ENCODE measurements at places on chromosomes 5 and 9. TPM values are rescaled to one million over a fixed set of nuclear protein-coding genes. Genes with fewer than 3 reads are reported as not detected.

PTGES gene
- 23.3 TPM for total RNA-seq

DNA sequence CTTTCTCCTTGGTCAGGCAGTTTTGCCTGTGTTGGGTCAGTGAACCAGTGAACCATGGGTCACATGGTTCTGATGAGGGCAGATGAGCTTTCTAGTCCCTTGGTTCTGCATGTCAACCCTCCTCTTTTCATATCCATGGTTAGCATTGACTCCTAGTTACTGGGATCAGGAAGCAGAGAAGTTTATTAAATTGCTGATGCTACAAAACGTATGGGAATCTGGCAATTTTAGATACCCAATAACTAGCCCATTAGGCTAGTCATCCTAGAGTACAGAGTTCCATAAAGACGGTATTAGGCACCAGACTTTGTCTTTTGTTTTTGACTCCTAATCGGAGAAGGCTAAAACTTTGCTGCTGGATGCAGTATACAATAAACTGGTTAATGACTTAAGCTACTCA, 273.1 kb downstream of the ATPSCKMT start:
- no peak for DNase-seq

CBY3 gene
- not detected for total RNA-seq

DNA sequence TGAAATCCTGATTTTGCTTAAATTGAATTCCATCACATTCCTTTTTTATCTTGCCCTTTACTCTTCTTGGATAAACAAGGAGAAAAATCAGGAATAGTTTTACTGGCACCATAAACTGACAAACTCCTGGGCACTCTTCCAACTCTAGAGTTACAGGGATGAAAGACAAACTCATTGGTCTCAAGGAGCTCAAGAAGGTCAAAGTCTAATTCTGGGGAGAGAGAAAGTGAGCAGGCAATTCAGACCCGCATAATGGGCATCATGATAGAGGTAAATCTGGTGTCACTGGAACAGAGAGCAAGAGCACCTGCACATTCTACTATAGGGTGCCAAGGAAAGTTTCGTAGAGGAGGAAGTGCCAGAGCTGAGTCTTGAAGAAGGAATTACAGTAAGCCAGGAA, 64.8 kb downstream of the GRIN3A start:
- DNase-seq: no peak

RANBP17 gene
- total RNA-seq: 14.8 TPM

DNA sequence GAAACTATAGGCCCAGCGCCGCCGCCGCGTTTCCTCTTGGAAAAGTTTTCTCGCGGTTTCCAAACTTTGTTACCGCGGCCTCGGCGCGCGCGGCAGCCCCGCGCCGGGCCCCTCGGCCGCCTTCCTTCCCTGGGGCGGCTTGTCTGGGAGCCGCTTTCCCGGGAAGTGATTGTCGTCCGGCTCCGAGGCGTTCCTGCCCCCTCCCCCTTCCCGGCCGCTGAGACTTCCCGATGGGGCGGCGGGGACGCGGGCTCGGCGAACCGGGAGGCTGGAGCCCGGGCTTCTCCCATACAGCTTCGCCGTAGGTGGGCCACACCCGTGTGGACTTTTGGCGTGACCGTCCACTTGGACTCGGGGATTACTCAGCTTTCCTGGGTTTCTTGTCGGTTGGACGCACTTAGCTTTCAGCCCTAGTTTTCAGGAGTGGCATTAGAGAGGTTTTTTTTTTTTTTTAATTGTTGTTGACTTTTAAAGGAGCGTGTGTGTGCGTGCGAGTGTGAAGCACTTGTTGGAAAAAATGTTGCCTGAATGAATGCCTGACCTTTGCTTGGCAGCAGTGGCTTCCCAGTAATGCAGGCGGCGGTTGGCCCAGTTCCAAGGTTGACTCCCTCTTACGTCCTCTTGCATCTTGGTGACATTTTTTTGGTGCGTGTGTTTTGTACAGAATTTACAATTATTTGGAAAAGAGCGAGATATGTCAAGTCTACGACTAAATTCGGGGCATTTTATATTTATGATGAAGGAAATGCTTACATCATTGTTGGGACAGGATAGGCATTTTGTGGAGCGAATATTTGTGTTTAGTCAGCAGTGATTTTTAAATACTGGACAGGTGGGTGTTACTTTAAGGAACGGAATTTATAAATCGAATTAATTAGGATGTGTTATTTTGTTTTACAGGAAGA, 821 bp downstream of the CTNNA1 start:
- DNase-seq: peak; percentile 97

- DNase-seq: no peak
These were observed 22.1 kb upstream of the GABBR2 start for GRCh38 chr9:98730871-98731270.

GRCh38 chr9:60545346-60545877, 368.8 kb upstream of the SPATA31A5 start:
- no peak for DNase-seq

DNA sequence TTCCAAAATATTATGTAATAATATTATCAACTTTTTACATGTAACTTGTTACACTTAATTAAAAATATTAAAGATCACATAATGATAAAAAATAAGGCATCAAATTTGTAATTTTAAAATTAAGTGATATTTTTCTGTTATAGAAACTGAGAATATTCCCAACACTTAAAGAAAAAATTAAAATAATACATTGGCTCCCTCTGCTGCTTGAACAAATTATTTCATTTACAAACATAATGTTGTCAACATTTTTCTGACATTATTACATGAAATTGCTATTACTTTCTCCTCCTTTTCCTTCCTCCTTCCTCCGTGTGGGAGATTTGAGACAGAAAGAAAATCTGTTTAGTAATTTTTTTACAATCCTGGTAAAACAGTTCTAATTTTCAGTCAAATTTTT, 42.3 kb downstream of the RNF180 start:
- no peak for DNase-seq

- no peak for DNase-seq
These were observed 30.4 kb downstream of the TNFSF8 start for GRCh38 chr9:114899995-114900394.

GRCh38 chr5:170861667-170861916, 226 bp upstream of the RANBP17 start:
- DNase-seq: no peak

HK3 gene
- total RNA-seq: 21.1 TPM

DNA sequence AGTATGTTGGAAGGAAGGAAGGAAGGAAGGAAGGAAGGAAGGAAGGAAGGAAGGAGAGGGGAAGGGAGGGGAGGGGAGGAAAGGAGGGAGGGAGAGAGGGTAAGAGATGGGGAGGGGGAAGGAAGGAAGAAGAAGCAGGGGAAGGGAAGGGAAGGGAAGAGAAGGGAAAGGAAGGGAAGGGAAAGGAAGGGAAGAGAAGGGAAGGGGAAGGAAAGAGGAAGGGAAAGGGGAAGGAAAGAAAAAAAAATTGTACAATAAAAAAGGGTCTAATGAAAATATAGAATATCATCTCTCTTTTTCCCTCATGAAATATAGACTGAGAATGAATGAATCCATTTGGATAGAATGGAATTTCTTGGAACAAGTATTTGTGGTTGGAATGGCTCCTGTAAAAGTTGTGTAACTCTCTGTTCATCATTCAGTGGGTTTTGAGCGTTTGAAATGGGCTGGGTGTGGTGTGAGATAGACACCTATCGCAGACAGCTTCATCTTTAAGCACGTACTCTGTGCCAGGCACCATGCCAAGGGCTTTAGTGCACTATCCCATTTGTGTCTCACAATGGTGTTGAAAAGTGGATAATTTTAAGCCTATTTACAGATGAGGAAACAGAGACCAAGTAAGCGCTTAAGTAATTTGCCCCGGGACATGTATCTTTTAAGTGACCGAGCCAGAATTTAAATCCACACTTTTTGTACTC, 11.6 kb upstream of the PAPPA start:
- no peak for DNase-seq

FAM78A gene
- 4.2 TPM for total RNA-seq

DNA sequence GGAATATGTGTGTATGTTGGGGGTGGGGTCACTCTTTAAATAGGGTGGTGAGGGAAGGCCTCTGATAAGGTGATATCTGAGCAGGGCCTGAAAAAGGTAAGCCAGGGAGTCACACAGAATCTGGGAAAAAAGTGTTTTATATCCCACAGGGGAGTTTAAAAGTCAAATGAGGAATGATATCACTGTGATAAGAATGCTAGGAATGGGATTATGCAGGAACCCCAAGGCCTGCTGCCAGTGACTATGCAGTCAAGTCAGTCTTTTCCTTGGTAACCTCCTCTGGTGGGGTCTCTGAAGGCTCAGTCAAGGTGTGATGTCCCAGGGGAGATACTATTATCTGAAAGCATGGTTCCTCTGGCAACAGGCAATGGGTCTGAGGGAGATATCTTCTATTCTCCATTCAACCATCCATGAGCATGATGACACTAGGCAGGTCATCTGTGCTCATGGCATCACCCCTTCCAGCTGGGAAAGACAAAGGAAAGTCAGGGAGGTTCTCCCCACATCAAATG, 53.5 kb downstream of the GRIA1 start:
- DNase-seq: no peak

FOXI1 gene
- total RNA-seq: not detected

GRCh38 chr5:38531518-38531917, 24.9 kb downstream of the LIFR start:
- DNase-seq: no peak

DNA sequence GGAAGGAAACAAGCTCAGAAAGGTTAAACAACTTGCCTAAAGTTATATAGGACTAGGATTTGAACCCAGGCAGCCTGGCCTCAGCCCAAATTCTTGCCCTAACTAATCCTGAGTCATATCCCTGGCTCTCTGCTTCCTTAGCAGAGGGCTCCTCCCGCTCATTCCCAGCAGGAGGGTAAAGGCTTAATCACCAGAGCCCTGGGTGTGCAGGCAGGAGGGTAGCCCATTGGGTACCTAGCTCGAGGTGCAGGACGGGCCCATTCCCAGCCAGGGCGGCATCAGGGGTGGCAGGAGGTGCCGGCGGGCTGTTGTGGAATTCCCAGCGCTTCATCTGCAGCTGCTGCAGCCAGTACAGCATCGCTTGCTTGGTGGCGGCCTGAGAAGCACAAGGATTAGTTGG, 3.9 kb downstream of the TBC1D2 start:
- no peak for DNase-seq

GRCh38 chr9:11893331-11893730, 799.9 kb upstream of the TYRP1 start:
- DNase-seq: no peak

DNA sequence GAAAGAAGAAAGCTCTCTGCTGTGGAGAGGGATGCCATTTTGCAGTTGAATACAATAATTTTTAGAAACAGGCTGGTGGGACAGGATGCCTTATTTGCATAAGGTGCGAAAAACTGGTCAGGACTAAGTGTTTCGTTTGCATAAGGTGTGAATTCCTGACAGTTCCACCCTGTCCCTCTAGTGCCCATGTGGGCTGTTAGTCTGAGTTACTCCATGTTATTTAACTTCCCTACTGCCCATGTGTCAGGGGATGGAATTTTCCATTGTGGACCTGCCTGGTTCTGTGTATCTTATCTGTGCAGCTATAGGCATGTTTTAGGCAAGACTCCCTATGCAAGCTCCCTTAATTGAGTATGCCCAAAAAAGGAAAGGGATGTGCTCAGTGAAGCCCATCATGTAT, 35.3 kb upstream of the NFIL3 start:
- DNase-seq: no peak

DNA sequence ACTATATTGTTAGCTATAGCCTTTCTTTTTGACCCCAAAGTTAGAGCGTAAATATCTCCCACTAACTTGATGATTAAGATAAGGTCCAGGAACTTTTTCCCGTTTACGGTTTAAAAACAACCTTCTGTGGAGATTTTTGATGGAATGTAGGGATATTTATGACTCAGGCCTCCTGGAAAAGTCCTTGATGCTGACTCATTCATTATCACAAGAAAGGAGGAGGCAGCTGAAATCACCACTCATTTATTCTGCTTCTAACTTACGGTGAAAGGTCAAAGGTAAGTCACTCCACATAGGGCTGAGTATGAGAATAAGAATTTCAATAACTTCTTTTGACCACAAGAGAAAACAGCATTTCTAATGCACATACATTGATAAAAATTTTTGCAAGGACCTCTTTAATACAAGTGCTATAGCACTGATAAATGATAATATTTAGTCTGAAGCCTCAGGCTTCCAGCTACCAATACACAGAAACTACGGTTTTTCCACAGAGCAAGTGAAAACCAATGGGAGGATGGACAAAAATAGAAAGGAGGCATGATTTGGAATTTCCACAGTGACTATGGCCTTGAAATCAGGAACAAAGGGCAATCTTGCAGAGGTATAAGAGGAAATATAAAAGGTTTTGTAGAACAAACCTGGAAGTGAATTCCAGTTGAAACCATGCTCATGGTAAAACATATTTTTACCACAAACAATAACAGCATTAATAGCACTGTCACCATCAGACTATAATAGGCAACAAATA, 146.5 kb downstream of the PPP2R2B start:
- DNase-seq: no peak

DNA sequence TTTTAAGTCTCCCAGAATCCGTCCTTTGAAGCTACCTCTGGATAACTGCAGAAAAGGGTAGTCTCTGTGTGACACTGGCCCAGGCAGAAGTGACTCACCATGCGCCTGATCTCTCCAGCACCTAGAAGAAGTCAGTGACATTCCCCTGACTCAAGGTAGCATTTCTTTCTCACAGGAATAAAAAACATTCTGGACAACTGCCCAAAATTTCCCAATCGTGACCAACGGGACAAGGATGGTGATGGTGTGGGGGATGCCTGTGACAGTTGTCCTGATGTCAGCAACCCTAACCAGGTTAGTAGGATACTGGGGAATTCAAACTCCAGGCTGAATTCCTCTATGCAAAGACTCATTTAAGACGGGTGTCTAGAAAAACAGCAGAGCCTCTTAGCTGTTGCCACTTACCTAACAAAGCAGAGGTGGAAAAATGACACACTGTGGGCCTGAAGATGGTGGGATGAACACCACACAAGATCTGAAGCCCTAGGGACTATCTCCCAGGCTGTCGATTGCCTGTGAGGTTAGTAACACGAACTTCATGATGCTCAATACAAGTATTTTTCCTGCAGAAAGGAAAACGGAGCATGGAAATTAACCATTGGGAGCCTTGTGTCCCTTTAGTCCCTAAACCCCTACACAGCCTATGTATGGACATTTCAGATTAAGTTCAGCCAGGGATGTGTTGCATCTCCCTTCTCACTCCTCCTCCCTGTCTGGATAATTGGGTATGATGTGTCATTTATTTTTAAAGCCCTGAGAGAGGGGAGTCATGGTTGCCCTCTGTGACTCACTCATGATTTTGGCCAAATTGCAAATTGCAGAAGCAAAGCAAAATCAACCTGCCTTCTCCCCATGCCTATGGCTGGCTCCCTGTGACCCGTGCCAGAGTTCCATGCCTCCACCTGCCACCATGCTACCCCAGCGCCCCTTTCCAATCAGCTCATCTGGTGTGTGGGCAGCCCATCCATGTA, 37.2 kb downstream of the THBS4 start:
- no peak for DNase-seq

DNA sequence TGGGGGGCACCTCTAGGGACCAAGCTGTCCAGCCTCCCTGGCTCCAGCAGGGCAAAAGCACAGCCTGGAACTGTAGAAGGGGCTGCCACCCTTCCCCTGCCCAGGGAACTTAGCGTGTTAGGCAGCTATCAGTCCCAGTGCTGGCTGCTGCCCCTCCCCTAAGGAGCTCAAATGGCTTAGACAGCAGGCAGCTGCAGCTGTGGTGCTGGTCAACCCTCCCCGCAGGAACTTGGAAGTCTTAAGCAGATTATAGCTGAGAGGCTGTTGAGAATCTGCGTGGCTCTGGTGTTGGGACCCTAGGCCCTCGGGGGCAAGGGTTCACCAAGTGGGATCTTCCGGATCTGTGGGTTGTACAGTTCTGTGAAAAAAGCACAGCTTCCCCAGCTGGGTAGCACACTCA, 536.5 kb upstream of the CDH10 start:
- DNase-seq: no peak

SIGMAR1 gene
- 43.6 TPM for total RNA-seq

- DNase-seq: no peak
These were observed 172.8 kb downstream of the APBA1 start for GRCh38 chr9:69499407-69499806.

CD74 gene
- total RNA-seq: 989 TPM
